ENCODE measurements at places on chromosomes 1 and 21. TPM values are rescaled to one million over a fixed set of nuclear protein-coding genes. Genes with fewer than 3 reads are reported as not detected.

GRCh38 chr1:23736437-23737134 is 6.7 kb upstream of the ELOA start:
- no peak for DNase-seq
- peaks cover 3% of the 10 kb centered on the region for H3K36me3 ChIP-seq
- H3K4me3 ChIP-seq, result no peak overlapping the region
- peaks cover 5% of the 10 kb centered on the region for H3K4me1 ChIP-seq
- H3K27ac ChIP-seq, result no peak overlapping the region

DNA sequence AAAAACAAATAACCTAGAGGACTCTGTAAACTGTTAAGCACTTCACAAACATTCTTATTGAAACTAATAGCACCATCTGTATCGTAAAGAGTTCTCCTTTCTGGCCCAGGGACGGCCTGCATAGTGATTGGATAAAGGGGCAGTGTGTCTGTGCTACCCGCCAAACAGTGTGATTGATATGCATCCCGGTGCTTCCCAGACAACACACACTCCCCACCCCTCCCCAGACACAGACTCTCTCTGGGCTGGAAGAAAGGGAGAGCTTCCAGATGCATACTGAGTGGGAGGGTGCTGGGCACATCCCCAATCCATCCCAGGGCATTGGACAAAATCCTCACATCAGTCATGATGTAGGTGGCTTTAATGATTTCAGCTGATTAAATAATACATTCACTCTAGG is 3.7 kb downstream of the HSD11B1 start:
- H3K27ac ChIP-seq, result no peak overlapping the region
- H3K4me3 ChIP-seq, result no peak overlapping the region
- DNase-seq, result no peak

DNA sequence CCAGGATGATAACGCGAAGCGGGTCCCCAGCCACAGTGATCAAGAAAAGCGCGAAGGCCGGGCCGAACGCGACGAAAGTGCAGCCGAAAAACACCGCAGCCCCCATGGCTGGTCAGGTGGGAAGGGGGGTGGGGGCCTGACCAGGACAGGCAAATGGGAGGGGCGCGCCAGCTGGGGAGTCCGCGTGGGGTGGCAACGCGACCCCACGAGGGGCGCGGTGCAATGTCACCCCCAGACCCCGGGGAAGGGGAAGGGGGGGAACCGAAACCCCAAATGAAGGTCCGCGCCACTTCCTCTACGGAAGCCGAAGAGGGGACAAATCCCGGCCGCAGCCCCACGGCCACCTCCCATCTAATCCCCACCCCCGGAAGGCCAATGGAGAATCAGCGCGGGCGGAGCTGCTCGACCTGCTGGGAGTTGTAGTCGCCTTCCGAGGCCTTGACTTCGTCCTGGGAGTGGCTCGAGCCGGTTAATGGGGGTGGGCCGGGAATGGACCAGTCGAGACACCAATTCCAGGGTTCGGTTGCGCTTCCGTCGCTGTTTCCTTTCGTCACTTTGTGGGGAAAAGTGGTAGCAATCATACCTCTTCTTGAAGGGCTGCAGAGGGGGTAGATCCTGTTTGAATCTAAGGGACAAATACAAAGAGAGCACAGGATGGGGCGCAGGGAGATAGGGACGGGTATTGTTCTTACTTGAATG is at the start of gene APH1A:
Gene APH1A, minus strand, starts transcription at position 312 of the 699 bp plus-strand sequence. Its CDS starts 206 bp downstream, at position 106.
- H3K4me1 ChIP-seq, result peaks cover 25% of the 10 kb centered on the region
- peak; percentile 96 for DNase-seq
- H3K27me3 ChIP-seq, result no peaks in the 10 kb centered on the region
- peaks cover 12% of the 10 kb centered on the region for H3K36me3 ChIP-seq

DNA sequence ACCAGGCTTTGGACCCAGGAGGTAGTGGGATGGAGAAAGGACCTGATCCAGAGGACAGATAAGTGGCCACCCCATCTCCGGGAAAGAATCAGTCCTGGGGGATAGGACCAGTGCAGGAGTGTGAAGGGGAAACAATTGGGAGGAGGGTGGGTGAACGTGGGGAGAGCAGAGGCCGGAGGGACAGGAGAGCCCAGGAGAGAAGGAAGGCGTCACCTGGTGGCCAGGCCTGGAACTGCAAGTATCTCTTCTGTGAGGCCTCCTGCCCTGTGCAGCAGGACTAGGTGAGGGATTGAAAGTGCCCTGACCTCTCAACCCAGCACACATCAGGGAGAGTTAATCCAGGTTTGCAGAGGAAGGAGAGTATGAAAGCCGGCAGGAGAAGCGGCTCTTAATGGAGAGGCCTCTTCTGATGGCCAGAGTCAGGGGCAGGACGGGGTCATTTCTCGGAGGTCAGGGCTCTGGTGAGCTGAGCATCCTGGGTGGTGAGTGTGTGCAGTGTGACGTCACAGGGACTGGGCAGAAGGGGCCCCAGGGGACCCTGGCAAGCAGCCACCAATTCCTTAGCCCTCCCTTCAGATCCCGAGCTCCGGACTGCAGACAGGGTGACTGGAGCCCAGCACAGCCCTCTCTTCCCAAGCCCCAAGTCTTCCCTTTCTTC is 9.2 kb upstream of the LAD1 start:
- peak; percentile 26 for DNase-seq
- H3K27me3 ChIP-seq, result peaks cover 33% of the 10 kb centered on the region
- no peaks in the 10 kb centered on the region for H3K36me3 ChIP-seq
- H3K4me1 ChIP-seq, result no peaks in the 10 kb centered on the region
- no peak overlapping the region for H3K27ac ChIP-seq

GRCh38 chr1:158485455-158485854 is 13.4 kb downstream of the OR10R2 start:
- no peaks in the 10 kb centered on the region for H3K36me3 ChIP-seq
- H3K27ac ChIP-seq, result no peak overlapping the region
- H3K4me3 ChIP-seq, result no peak overlapping the region
- no peaks in the 10 kb centered on the region for H3K27me3 ChIP-seq

The VPS45 gene
- 33.8 TPM for total RNA-seq

All from astrocyte (in vitro differentiated cells and primary cell).